A549 treated with dexamethasone at 1 μM for 4 hours (cell line): ENCODE measurements at places on chromosomes 13 and 19. TPM values are rescaled to one million over a fixed set of nuclear protein-coding genes. Genes with fewer than 3 reads are reported as not detected.

ZNF135 gene
- total RNA-seq, result not detected in 5 replicates

CGB2 gene
- total RNA-seq, result 0.12 to 0.36 TPM (median 0.24 TPM) in 4 of 5 replicates, not detected in the other

EGLN2 gene
- total RNA-seq, result 74.3 to 103 TPM (median 97.3 TPM) in 5 replicates

TDRD12 gene
- 0.09 to 0.59 TPM (median 0.16 TPM) in 5 replicates for total RNA-seq

GPR183 gene
- total RNA-seq, result not detected in 5 replicates

CD79A gene
- 0.92 to 1.2 TPM (median 1.0 TPM) in 5 replicates for total RNA-seq

KIR2DL1 gene
- total RNA-seq, result not detected in 5 replicates

ZNF99 gene
- total RNA-seq, result not detected in 5 replicates

NBEA gene
- 1.6 to 2.4 TPM (median 2.2 TPM) in 5 replicates for total RNA-seq

CYP2A7 gene
- not detected in 5 replicates for total RNA-seq
